ENCODE measurements at places on chromosomes 5 and 9.

DNA sequence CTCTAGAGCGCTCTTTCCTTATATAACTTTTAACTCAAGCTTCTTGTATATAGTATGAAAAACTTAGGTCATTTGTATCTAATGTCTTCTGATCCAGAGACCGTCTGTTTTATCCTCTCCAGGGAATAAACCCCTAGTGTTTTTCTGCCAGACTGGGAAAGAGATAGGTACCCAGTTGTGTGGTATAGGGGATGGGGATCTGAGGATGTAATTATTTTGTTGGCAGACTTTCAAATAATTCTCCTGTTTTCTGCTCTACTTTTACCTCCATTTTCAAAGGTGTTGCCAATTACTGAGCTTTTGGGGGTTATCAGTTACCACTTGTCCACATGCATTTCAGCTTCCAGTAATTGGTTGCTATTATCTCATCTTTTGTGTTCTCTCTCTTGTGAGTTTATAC is 17.9 kb downstream of the CCDC171 start:
- no peak for DNase-seq

- no peak for DNase-seq
Observed at GRCh38 chr5:169147534-169147933, 153.4 kb downstream of the SLIT3 start.

GRCh38 chr9:119533504-119533903 is 164.3 kb upstream of the BRINP1 start:
- no peak for DNase-seq

GRCh38 chr5:175657593-175658271 is at the start of gene HRH2:
TSS of gene HRH2 (plus strand) at chr5:175658071. CDS start at chr5:175683234, 25,163 bp downstream.
- peak; percentile 69 for DNase-seq

- no peak for DNase-seq
Observed at GRCh38 chr5:90934091-90934719, 375.6 kb downstream of the ADGRV1 start.

- no peak for DNase-seq
Observed at GRCh38 chr5:172765766-172766286, 5.2 kb downstream of the DUSP1 start.

DNA sequence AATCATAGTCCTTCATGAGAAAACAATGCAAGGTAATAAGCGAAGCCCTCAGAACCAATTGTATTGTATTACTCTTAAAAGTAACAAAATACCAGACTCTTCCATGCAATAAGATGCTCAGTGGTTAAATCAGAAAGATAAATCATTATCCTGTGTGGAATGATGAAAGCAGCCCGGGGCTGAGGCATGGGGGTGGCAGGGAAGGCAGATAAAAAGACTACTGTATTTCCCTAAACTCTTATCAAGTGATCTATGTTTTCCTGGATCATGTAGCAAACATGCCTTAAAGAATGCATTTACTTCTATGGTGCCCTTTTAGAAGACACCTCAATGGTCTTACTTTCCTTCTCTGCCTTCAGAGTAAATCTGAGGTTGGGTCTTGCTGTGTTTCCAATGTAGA is 105.6 kb upstream of the DAPK1 start:
- DNase-seq, result no peak

GRCh38 chr9:382383-382782 is 167.7 kb downstream of the DOCK8 start:
- no peak for DNase-seq

DNA sequence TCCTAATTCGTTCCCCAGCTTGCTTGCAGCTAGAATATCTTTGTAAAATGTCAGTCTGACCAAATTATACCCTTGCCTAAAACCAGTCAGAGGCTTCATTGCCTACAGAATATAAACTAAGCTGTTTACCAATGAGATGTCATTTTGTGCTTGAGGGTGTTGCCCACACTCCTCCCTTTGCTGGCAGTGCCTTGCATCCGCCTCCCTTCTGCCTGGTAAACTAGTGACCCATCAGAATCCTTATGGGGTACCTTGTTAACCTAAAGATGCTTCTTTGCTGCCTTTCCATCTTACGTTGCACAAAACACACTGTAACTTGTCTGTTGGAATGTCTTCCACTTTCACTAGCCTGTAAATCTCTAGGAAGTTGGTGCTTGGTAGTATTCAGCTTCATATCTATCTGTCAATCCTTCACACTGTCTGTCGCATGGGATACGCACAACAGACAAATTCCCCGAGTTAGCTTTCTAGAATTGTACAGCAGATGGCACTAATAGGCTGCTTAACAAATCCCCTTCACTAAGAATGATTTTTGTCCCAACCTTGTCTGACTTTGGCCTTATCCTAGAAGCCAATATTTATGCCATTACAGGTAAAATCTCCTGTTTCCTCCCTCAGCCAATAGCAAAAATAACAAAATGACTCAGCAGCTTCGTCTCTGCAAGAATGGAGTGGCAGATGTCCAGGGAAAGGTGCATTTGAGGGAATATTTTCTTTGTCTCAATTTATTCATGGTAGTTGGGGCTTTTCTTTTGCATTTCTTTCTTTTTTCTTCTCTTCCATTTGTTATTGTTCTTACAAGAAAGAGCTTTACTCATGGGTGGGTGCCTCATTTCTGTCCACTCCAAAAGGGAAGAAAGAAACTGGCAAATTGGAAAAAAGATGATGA is 3.0 kb downstream of the NUDT2 start:
- DNase-seq, result no peak

DNA sequence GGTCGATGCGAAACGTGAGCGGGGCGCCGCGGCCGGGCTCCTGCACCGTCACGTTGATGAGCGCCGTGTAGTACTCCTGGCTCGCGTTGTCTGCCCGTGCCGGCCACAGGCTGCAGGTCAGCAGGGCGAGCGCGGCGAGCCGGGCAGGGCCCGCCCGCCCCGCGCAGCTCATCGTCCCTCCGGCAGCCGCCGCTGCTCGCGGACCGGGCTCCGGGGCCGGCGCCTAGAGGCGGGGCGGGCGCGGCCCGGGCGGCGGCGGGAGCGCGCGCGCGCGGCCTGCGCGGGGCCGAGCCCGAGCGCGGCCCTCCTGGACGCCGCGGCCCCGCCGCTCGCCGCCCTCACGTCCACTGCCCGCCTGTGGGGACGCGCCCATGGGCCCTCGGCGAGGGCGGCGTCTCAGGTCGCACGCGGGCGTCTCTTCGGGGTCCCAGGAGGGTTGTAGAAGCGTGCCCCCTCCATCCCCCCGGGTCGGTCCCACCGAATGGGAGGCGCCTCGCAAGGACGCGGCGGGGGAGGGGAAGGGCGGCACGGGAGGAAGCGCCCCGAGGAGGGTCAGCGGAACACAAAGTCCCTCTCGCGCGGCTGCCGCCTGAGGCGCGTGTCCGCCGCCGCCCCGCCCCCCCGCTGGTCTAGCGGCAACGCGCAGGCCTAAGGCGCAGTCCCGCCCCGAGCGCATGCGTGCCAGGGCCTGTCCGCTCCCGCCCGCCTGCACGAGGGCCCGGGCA is at the start of gene RNF130:
Gene RNF130, minus strand, starts transcription at position 229 of the 725 bp plus-strand sequence. Its CDS starts 57 bp downstream, at position 172.
- DNase-seq, result peak; percentile 95

- DNase-seq, result no peak
Observed at GRCh38 chr9:91458906-91459305, 35.3 kb upstream of the NFIL3 start.

DNA sequence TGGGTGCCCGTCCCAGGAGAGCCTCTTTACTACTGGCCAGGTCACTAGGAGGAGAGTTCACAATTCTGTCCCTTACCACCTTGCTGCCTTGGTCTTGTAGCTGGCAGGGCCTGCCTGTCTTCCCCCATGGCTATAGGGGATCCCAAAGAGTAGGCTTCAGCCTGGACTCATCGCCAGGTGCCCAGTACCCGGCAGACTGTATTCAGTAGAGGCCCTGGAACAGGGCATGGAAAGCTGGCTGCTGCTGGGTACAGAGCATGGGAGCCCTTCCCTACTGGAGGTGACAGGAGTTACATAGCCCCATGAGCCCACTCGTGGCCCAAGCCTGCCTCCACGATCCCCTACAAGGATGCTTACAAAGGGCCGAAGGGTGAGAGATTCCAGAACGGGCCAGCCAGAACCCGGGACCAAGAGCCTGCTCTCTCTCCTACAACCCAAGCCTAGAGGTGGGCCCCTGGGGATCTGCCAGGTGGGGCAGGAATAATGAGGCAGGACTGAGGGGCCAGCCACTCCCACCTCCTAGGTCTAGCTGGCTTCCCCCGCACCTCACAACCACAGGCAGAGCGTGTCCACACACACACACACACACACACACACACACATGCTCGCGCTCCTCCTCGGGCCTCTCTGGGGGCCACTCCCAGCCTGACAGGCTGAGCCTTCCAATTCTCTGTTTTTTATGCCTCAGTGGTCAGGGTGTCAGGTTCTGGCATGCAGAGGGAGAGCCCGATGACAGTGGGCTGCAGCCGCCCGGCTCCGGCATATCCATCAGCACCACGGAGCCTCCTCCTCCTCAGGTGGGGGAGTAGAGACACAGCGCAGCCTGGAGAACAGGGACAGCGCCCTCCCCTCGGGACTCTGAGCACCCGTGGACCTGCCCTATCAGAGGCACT is 186.0 kb downstream of the PAX5 start:
- DNase-seq, result no peak

DNA sequence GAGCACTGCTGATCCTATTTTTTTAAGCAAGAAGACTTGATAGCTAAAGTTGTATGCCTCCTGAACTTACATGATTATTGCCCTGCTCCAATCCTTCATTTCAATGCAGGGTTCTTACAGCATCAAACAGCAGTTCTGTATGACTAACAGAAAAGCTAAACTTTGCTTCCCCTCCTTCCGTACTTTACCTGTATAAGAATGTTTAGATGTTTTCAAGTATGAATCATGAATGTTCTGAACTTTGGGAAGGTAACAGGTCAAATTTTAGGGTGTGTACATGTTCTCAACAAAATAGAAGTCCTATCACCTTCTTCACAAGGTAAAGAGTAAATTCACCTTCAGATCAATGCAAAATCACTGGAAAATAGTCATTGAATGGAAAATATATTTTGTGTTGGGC is 972.6 kb upstream of the SEMA6A start:
- no peak for DNase-seq

GRCh38 chr5:73902327-73903051 is 276.5 kb downstream of the ARHGEF28 start:
- DNase-seq, result no peak

DNA sequence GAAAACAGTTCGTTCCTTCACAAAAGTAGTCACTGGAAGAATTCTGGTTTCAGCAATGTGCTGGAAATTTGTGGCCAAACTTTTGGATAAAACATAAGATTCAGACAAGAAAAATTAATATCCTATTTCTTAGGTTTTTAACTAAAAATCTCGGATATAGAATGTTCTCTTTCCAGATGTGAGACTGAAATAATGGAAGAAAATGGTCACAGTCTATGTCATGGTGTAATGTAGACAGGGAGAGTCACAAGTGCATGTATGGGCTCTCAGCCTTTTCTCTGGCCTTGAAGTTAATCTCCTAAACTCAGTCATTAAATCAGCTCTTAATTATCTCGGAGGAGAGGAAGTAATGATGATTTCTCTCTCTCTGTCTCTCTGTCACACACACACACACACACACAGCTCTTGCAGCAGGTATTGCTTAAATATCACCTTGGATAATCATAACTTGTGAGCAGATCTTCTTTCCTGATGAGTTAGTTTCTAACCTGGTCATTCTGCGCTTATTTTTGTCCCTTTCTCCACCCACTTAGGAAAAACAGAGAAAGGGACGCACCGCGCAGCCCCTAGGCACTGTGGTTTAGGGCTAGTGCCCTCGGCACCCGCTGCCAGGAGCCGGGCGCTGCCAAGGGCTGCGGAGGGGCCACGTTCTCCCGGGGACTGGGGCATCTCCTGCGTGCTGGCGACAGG is 672 bp upstream of the ITGA2 start:
- DNase-seq, result no peak

GRCh38 chr5:77066823-77067442 is 20.2 kb downstream of the ZBED3 start:
- no peak for DNase-seq

DNA sequence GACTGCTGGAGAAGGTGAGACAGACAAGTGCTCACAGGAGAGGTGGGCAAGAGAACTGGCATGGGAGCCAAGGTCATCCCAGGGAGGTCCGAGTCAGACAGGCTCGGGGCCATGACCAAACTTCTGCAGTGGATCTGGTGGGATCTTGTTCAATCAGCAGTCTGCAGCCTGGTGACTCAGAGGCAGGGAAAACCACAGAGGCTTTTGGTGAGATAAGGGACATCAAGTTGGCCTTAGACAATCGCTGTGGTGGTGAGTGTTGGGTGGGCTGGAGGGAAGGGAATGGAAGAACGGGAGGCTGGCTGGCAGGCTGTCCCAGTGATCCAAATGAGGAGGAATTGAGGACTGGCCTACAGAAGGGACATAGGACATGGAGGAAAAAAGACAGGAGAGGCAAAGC is 123.8 kb downstream of the TMEM174 start:
- no peak for DNase-seq

DNA sequence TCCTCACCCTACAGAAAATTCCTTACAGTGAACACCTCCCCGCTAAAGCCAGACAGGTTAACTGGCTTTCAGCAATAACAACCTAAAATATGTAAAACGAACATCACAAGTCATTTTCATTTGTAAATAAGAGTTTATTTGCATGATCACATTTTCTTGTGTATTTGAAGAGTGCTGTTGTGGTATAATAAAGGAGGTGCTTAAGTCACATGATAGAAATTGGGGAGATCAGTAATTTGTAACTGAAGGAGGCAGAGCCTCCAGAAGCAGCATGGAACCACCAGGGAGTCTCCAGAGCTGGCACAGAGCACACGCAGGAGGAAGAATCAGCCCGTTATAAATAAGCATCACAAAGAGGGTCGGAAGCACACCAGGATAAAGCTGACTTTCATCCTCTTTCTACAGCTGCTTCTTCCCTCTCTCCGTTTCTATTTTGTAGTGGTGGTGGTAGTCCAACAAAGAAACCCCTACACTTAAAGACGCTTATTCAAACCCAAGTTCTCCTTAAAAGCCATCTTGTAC is 210.6 kb downstream of the MAPKAP1 start:
- DNase-seq, result no peak

DNA sequence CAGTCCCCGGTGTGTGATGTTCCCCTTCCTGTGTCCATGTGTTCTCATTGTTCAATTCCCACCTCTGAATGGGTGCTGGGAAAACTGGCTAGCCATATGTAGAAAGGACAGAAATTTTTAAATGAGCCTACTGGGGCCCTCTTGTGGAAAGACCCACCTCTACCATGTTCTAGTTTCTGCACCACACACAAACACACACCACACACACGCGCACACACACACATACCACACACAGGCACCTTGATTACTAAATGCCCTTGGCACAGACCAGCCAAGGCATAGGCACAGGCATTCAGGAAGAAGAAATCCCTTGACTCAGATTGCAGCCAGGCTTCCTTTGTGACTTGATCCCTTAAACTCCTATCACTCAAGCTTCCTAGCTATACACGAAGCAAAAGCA is 60.5 kb downstream of the SIL1 start:
- DNase-seq, result no peak

DNA sequence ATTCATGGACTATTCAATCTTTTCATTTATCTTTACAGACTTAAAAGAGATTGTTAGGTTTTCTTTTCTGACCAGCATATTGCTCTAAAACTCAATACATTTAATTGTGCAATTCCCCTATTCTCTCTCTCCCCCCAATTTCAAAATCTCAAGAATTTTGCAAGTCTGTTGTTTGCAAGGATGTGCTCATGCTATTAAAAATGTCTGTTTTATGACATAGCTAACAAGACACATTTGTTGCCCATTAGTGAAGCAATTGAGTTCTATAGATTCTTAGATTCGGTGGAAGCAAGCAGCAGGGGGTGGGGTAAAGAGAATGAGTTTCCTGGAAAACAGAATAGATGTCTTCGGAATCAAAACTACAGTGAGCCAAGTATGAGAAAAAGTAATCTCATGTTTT is 8.5 kb upstream of the CSNK1A1 start:
- DNase-seq, result no peak

GRCh38 chr9:124022201-124023121 is 10.9 kb downstream of the LHX2 start:
- no peak for DNase-seq

Data from lower lobe of right lung (tissue), 2 donors.